ENCODE measurements at places on chromosomes 11 and 22.

- no peak for DNase-seq
These were observed 123.8 kb downstream of the WT1 start for GRCh38 chr11:32311346-32312065.

DNA sequence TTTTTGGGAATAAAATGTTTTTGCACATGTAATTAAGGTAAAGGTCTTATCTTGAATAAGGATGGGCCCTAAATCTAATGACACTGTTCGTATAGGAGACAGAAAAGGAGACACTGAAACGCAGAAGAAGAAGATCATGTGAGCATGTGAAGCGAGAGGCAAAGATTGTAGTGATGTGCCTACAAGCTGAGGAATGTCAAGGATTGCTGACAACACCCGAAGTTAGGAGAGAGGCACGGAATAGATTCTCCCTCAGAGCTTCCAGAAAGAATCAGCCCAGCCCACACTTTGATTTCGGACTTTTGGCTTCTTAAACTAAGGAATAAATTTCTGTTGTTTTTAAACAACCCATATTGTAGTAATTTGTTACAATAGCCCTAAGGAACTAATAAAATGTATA lies 4.1 kb upstream of the BLID start:
- DNase-seq = no peak

DNA sequence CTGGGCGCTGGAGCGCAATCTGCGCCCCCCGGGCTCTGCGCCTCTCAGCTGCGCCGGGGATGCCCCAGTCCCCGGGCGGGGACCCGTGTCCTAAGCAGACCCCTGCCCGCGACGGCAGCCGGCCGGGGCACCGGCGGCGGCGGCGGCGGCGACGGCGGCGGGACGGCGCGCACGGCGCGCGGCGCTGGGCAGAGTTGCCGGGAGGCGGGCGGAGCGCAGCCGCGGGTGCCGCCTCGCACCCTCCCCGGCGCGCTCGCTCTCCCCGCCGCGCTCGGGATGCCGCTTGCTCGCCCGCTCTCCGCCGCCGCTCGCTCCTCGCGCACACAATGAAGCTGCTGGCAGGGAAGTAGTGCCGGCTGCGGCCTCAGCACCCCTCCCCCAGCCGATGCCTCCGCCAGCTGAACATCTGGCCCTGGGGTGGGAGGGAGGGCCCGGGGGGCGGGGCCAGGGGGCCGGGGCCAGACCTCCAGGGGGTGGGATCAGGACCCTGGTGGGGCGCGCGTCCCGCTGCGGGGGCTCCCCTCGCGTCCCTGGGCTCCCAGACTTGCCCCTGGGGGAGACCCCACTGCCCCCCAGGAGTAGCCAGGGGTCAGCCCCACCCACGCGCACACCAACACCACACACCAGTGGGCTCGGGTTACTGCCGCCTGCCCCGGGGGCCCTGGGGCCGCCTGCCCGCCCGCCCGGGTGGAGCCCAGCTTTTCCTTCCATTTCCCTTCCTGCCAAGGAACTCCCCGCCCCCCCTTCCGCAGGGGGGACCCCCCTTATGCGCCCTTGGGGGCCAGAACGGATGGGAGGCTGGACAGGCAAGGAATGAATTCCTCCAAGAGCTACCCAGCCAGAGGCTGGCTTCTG lies at the start of gene RCOR2:
TSS of gene RCOR2 (minus strand) at position 328 of the 855 bp plus-strand sequence. CDS start 708 bp downstream, outside the sequence.
- DNase-seq = peak; percentile 90

GRCh38 chr11:75714211-75714610 lies 3.4 kb upstream of the MOGAT2 start:
- DNase-seq = peak; percentile 75

DNA sequence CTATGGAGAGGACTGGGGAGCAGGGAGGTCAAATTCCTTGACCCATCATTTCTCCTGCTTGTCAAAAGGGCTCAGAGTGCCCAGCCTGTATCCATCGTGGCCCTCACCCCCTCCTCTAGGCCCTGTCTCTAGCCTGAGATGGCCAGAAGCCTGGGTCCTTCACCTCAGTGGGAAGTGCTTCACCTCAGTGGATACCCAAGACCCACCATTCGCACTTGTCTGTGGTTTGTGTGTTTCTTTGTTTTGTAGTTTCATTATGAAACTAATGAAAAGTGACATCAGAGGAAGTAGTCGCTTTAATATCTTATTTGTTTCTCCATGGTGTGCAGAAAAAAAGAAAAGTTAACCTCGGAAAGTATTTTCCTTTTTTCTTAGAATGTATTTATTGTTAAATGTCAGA lies 194.0 kb upstream of the CADM1 start:
- DNase-seq = no peak

DNA sequence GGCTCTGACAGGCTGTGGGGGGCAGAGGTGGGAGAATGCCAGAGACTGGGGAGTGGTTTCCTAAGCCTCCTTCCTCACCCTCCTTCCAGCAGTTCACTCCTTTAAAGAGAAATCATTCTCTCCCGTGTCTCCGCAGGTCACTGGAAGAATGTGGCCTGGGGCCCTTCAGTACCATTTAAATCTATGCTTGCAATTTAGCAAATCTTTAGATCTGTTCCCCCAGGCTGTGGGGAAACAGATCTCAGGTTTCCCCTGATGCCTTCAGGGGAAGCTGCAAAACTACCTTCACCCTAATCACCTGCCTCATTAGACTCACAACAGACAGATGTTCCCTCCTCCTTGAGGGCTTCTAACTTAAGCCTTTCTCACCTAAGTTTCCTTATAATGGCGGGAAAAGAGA lies 55.3 kb downstream of the KIRREL3 start:
- no peak for DNase-seq

GRCh38 chr22:33149611-33150010 lies 91.4 kb upstream of the SYN3 start:
- DNase-seq = no peak

DNA sequence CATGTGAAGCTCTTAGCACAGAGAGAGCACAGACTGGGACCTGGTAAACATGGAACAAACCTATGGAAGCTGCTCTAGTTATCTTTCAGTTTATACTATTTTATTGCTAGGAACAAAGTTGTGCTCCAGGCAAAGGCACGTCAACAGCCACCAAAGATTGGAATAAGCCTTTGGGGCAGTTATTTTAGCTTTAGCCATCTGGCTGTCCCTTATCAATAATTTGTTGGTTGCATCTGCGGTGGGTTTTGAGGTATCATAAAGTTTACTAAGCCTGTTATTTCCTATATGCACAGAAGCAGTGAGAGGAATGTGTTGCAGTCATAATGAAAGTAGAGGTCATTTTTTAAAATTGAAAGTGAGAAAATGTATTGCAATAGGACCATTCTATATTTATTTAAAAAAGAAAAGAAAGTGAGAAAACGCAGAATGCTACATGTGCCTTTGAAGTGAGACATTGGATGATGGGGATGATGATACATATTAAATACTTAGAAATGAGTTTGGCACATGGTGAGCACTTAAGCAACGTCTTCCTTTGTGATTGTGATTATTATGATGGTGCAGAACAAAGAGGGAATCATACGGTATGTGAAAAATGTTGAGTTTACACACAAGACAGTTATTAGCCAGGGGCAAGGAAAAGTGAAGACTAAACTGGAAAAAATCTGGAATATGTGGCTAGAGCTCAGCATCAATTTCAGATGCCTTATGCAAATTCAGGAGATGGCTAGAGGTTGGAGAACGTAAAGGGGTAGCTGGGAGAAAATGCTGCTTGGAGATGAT lies 58.3 kb downstream of the PRR5L start:
- no peak for DNase-seq

- DNase-seq = no peak
These were observed 8.1 kb downstream of the SHANK2 start for GRCh38 chr11:71244116-71244810.

DNA sequence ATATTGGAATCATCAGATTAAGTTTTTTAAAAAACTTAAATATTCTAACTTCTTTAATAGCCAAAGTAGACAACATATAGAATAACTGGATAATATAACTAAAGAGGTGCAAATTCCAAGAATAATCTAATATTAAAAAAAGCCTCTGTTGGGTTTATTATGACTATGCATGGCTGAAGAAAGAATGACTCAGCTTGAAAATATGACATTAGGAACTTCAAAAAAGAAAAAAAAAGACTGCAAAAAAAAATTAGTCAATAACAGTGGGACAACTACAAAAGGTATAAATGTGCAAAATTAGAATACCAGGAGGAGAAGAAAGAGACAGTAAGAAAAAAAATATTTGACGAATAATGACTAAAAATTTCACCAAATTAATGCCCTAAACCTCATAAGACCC lies 1178.0 kb downstream of the JRKL start:
- DNase-seq = no peak

GRCh38 chr11:61056981-61057380 lies 45.3 kb upstream of the CD5 start:
- DNase-seq = no peak

DNA sequence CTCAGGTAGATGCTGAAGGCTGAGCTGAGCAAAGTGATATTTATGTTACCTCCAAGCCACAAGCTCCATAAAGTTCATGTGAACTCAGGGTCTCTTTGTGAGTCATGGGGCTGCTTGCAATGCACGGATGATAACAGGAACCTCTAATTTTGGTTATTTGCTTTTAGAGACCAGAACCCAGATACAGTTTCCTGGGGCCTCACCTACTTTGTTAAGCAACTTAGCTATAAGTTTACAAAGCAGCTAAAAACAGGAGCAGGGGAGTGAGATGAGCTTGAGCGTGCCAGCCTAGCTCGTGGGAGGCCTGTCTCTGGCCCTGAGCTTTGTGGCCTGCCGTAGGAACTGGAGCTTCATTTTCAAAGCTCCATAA lies 29.2 kb downstream of the SREBF2 start:
- no peak for DNase-seq

DNA sequence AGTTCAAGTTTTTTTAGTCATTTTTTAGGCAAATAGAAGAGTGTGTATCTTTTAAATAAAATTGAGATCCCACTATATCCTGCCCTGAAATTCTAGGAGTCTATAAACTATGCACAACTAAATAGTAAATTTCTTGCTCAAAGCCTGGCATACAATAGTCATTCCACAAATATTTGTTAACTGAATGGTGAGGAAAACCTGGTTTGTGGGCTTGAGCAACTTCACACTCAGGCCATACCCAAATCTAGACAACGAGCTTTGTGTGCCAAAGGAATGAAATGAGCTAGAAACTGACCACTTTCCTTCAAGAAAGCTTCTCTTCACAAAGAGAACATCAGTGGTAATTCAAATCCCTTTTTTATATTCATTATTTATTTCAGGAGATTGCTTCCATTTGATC lies 39.6 kb upstream of the AMOTL1 start:
- DNase-seq = no peak

- DNase-seq = no peak
These were observed 1.2 kb downstream of the EPS8L2 start for GRCh38 chr11:706957-707816.

DNA sequence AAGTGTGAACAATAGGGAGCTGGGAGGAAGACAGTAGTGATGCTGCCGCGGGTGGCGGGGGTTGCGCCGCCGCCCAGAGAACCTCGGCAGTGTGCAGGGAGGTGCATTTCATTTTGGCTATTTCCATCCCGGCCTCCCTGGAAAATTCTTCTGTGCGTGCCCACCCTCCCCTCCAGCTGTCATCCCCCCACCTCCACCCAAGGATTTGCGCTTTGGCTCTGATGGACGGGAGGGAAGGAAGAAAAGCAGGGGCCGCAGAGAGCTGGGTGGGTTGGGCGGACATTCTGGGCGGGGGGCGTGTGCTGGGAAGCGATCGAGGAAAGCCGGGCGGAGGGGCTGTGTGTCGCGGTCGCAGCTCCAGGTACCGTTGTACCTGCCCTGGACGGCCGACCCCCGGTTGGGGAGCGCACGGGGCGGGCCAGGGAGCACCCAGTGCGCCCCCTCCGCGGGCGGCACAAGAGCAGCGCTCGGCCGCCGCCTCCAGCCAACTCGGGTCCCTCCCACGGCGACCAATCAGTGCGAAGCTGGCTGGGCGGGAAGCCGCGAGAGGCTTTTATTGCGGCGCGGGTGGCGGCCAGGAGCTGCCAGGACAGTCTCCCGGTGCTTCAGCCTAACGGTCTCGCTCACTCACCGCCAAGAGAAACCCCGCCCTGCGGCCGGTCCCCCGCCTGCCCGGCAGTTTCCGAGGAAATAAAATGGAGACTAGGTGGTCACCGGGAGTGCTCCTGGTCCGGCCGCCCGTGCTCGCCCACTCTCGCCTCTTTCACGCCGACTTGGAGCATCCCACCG lies 1.6 kb downstream of the NCAM1 start:
- DNase-seq = peak; percentile 89

DNA sequence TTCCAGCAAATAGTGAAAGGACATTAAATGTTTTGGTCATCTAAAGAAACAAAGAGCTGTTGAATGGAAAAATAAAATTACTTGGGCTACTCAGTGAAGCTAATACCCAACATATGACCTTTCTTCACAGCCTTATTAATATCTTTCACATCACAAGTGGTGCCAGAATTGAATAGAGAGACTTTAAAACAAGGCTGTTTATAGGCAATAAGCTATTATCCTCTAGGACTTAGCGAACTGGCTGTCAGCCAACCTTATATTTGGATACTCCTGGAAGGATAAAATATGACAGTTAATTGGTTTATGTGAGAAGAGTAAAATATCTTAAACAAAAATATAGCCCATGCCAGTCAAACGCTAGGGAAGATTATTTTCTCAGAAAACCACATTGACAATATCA lies 225.5 kb upstream of the BLID start:
- DNase-seq = no peak

DNA sequence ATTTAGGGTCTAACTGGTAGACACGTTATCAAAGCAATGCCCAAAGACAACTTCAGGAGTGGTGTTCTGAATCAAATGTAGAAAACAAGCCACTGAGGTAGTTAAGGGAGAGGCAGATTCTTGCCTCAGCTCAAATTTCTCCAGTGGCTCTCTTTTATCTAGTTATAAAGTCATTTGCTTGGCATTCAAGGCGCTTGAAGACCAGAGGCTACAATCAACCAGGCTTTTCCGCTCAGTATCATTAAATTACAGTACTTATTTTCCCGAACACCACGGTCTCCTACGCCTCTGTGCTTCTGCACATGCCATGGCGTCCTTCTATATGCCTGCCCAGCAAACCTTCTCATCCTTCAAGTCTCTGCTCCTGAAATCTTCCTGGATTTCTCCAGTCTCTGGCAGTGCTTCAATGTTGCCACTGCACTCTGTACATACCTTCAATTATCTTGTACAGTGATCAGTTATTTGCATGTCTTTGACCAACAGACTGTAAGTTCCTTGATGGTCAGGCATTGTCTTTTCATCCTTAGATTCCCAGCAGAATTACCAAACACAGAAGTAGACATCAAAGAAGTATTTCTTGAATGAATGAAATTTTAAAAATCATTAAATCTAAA lies 1.4 kb downstream of the POGLUT3 start:
- DNase-seq = no peak

GRCh38 chr11:92482492-92483060 lies 258.0 kb downstream of the FAT3 start:
- peak; percentile 26 for DNase-seq
